ENCODE measurements at places on chromosomes 2 and 18. TPM values are rescaled to one million over a fixed set of nuclear protein-coding genes. Genes with fewer than 3 reads are reported as not detected.

GRCh38 chr2:238560234-238560633 lies 133.5 kb downstream of the ASB1 start:
- no peak for DNase-seq

DNA sequence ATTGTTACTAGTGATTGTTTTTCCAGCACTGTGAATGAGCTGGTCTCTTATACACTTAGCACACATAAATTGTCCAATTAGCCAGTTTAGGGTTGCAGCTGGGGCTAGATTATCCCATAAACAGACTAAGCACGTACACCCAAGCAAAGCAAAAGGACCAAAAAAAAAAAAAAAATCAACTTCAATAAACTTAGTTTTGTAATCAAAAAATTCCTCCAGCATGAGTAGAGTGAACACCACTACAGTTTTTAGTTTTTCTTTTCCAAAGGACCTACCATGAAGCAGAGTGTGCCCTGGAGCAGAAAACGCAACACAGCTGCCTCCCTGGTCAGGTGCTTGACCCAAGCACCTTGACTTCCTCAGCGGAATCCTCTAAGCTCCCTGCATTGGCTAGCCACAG lies 249.4 kb upstream of the SLC14A2 start:
- DNase-seq, result no peak

GRCh38 chr18:4119127-4119648 lies 335.9 kb downstream of the DLGAP1 start:
- no peak for DNase-seq

- DNase-seq, result no peak
Measured at GRCh38 chr2:206201075-206201848, 41.6 kb downstream of the EEF1B2 start.

DNA sequence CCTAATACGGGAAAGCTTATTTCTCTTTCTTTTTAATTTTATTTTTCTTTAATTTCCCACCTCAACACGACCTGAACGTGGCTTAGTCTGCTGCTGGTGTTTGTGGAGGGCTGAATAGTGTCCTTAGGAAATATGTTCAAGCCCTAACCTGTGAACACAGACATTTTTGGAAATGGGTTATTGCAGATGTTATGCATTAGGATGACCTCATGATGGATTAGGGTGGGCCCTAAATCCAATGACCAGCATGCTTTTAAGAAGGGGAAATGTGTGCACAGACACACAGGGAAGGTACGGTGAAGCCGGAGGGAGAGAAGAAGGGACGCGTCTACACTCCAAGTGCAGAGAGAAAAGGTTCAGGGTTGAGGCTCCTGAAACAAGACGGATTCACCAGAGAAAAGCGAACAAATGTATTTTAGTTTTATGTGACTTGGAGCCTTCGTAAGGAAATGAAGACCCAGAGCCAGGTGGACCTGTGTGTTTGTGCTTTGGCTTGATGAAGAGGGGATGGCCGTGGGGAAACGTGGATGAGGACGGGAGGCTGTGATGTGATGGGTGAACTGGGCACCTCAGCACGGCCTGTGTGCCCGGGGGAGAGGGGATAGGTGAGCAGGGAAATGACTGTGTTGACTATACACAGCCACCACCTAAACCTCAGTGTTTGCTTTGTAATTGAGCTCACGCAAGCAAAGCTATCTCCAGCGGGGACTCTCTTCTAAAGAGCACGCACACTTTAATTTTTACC lies 37.5 kb downstream of the RTP5 start:
- no peak for DNase-seq

GRCh38 chr2:792687-793086 lies 115.5 kb upstream of the TMEM18 start:
- DNase-seq, result no peak

Gene ATP6V1B1
- not detected for total RNA-seq
